ENCODE measurements at places on chromosomes 5 and 9. TPM values are rescaled to one million over a fixed set of nuclear protein-coding genes. Genes with fewer than 3 reads are reported as not detected.

DNA sequence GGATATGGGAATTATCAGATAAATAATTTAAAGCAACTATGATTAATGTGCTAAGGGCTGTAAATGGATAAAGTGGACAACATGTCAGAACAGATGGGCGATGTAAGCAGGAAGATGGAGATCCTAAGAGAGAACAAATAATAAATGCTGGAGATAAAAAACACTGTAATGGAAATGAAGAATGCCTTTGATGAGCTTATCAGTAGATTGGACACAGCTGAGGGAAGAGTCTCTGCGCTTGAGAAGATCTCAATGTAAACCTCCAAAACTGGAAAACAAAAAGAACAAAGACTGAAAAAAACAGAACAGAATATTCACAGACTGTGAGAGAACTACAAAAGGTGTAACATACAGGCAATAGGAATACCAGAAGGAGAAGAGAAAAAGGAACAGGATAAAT, 102.5 kb downstream of the ANKRD55 start:
- DNase-seq: no peak

- no peak for DNase-seq
Observed at GRCh38 chr9:129081388-129081904, 535 bp downstream of the DOLPP1 start.

GRCh38 chr5:145661737-145662485, 173.2 kb downstream of the PRELID2 start:
- DNase-seq: no peak

DNA sequence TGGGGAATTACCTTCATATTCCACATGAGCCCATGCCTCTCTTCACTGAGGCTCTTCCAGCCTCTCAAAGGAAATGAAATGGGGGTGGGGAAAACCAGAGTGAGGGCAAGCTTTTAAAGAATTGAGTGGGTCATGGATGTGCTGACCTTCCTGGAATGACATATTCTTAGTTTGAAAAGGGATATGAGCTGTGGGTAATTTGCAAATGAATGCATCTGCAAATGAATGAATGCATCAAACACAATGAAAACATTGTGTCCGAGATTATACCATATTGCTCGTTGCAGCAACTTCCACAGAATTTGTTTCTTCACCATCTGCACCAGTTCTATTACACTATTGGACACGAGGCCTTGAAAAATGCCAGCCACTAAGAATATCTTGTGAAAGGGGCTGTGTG, 198.6 kb upstream of the CDH6 start:
- no peak for DNase-seq

GRCh38 chr9:102072059-102072764, 333.8 kb upstream of the GRIN3A start:
- no peak for DNase-seq

Gene ORM1
- total RNA-seq: not detected

- DNase-seq: peak; percentile 33
Observed at GRCh38 chr5:57199866-57200265, 26.0 kb downstream of the GPBP1 start.

Gene PCDHA13
- total RNA-seq: 0.04 TPM

Gene ADAMTS6
- total RNA-seq: 23.2 TPM

DNA sequence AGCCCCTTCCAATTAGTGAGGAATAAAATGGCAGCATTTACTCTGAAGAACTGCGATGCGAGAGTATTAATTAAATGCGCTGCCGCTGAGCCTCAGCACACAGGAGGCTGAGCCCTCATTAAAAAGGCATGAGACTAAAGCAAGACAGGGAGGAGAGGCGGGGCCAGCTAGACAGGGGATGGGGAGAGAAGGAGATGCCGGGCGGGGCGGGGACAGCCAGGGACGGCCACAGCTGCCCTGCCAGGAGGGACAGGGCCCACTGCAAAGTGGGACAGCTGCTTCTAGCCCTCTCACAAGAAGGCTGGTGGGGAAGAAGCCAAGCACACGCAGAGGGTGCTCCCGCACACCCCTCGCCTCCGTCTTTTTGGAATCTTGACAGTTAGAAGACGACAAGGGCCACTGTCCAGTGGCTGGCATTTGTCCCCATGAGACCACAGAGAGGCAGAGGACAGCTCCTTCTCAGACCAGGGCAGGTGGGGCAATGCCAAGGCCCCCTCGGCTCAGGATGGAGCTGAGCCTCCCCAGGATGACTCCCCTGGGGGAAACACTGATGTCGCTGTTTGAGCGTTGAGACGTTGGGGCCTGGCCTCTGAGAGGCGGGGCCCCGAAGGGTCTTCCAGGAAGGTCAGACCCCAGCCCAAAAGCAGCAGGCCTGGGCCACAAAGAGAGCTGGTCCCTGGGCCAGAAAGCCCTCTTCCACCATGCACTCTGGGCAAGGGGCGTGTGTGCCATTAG, 26.9 kb downstream of the ADAMTS2 start:
- DNase-seq: no peak

GRCh38 chr5:83654427-83654994, 66.1 kb downstream of the HAPLN1 start:
- no peak for DNase-seq

All from foreskin keratinocyte (primary cell).